ENCODE measurements at places on chromosomes 6 and 20.

DNA sequence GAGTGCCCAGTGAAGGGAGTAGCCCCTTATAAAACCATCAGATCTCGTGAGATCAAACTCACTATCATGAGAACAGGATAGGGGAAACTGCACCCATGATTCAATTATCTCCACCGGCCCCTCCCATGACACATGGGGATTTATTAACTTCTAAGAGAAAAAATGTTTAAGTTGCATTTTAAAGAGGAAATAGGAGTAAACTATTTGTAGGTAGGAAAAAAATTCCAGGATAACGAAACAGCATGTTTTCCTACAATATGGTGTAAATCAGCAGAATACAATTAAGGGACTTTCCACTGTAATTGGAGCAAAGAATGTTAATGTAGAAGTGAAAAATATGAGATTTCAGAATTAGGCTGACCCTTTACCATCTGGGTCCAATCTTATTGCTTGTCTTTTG is 63.9 kb downstream of the FBXO5 start:
- DNase-seq: no peak

DNA sequence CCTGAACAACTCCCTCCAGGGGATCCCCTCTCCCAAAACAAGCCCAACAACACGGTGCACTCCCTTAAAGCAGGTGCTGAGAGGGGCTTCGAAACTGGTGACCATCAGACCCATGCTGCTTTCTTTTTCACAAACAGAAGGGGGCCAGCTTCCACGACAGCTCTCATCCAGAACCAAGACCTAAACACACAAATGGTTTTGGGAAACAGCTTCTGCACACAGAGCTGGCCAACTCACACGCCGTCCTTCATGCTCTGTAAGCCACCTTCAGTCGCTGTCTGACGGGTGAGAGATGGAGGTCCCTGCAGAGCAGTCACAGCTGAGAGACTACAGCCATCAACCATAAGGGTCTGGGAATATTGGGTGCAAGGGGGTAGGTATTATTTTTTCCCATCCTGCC is 76.3 kb downstream of the ZMYND8 start:
- no peak for DNase-seq

GRCh38 chr6:13987400-13987865 is 62.7 kb downstream of the RNF182 start:
- DNase-seq: no peak

DNA sequence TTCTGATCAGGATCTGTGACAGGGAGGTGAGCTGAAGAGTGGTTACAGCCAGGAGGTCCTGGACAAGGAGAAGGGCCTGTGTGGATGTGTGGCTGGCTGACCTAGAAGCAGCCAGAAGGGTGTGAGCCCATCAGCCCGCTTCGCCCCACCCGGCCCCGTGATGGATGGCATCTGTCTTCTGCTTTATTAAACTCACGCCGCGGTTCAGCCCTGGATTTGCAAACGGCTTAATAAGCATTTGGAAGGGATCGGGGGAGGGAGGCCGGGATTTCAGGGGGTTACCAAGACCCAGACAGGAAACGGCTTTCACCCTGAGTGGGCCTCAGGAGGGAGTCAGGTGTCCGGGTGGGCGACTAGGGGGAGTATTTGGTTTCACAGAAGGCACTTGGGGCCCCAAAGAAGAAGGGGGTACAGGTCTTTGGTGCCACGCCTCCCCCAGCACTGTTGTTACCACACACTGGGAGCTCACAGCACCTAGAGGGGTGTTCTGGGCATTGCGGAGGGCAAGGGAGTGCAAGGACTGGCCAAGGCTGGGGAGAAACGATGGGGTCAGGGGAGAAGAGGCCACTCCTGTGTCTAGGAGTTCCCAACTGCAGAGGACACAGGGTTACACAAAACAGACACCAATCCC is 53.8 kb upstream of the FOXP4 start:
- DNase-seq: peak; percentile 45

GRCh38 chr6:57183336-57183735 is 11.2 kb downstream of the BAG2 start:
- no peak for DNase-seq

GRCh38 chr6:27617046-27617687 is 144.3 kb upstream of the ZNF184 start:
- no peak for DNase-seq

DNA sequence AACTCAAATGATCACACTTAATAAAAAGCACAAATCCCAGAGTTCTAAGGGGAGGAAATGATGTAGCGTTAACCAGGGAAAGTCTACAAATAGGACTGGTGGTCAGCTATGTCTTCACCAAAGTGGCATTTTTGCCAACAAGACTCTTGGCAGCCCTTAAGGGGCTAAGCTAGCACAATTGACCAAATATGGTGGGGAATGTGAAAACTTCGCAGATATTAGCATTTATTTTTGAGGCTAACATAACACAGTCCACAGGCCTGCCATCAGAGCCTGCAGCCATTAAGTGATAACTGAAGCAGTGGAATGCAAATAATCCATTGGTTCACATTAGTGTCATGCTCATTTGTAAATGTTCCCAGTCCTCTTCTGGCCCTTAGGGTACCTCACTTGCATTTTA is 274.6 kb downstream of the FOXC1 start:
- no peak for DNase-seq

GRCh38 chr6:30194797-30195690 is 18.2 kb downstream of the TRIM26 start:
- DNase-seq: no peak

DNA sequence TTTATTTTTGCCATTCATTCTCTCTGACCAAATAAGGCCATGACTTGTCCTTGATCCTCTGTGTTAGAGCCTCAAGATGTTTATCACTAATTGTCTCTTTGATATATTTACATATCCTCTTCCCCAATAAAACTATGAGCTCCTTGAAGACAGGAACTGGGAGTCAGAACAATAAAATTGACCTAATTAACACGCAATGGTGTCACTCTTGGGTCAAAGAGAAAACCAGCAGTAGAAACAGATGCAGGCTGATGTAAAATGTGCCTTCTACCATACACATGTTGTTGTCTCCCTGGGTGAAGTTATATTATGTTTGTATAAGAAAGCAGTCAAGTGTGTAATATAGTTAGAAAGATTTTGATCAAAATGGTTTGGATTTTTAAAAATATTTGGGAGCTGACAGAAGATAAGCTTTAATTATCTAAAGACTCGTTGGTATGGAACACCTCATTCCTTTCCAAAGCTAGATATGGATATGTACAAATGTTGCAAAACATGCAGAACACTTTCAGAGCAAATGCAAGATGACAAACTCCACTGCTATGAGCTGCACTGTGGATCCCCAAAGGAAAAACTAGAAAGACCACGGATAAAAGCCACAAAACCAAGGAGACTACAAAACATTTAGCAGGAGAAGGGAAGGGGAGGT is 109.7 kb upstream of the STMND1 start:
- DNase-seq: no peak

DNA sequence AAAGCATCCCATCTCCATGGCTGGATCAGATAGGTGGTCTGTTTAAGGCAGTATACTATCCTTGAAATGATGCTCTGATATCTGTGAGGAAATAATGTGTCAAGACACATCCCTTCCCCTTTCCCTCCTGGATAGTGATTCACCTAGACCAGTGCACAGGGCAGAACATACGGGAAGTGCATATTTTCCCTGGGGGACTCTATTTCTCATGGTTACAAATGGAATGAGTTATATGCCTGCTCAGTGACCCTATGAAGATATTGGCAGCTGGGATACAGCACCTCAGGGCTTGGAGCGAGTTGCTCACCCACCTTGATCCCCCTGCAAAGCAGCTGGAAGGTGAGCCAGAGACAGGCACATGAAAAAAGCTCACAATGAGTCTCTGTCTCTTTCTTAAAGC is 67.5 kb upstream of the PRL start:
- DNase-seq: no peak

DNA sequence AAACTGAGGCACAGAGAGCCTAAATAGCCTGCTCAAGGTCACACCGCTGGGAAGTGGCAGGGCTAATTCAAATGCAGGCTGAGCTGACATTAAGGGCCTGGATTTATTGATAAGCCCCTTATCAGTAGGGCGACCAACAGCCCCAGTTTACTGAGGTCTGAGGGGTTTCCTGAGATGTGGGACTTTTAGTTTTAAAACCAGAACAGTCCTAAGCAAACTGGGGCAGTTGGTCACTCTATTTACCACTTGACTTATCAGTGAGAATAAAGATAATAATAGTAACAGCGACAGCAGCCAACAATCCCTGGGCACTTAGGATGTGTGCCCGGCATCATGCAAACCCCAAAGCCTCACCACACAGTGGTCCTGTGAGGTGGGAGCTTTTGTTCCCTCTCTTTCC is 27.6 kb downstream of the PREX1 start:
- no peak for DNase-seq

- no peak for DNase-seq
Observed at GRCh38 chr20:44405785-44406571, 50.5 kb downstream of the HNF4A start.

- DNase-seq: no peak
Observed at GRCh38 chr6:16061818-16062217, 67.1 kb upstream of the MYLIP start.

DNA sequence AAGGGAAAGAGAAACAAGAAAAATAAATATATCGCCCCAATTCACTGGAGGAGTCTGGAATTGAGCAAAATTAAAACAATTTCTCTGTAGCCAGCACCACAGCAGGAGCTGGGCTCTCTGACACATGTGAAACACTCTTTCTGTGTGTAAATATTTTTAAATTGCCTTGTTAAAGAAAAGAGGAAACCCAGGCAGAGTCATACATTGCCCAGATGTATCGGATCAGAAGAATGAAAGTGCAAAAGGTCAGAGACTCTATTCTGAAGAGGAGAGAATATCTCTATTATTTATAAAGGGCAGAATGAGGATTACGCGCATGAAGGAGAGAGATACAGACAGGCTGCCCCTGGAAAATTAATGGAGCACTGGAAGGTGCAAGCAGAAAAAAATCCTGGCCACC is 127.0 kb upstream of the MAN1A1 start:
- DNase-seq: no peak

- no peak for DNase-seq
Observed at GRCh38 chr20:48789185-48789668, 38.6 kb downstream of the PREX1 start.

GRCh38 chr6:90154755-90155470 is 141.7 kb downstream of the BACH2 start:
- no peak for DNase-seq

DNA sequence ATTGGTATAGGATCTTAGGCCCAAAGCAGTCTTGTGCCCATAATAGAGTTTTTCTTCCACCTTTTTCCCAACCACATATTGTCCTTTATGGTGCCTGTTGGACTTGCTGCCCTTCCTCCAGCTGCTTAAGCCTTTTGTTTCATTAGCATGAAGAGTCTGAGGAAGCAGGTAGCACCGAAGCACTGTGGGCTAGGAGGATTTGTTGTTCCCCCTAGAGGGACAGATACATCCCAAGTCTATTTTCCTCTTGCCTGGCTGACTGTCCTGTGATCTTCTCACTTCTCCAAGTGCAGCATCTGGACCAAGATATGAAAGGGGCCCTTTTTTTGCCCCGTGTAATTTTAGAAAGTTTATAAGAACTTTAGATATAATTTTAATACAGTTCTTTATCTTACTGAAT is 50.7 kb upstream of the COL10A1 start:
- no peak for DNase-seq

- DNase-seq: no peak
Observed at GRCh38 chr6:2733324-2733723, 17.4 kb downstream of the MYLK4 start.
